ENCODE measurements at places on chromosomes 2 and 18.

DNA sequence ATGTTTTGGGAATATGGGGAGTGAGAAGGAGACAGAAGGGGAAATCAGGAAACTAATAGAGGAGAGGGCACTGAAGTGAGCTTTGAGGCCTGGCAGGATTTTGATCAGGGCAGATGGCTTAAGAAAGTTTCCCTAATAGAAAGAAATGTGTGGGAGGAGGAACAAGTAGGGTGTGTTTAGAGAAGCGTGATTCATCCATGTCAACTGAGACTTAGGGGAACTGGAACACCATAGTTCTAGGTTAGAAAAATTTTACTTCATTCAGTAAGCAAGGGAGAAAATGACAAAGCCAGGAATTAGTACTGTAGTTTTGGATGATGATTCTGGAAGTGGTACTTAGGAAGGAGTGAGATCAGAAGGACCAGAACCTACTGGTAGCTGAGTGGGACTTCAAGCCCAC is 296.0 kb downstream of the PLCL1 start:
- no peak for DNase-seq

GRCh38 chr2:238701341-238702206 is 146.3 kb upstream of the TWIST2 start:
- no peak for DNase-seq

- DNase-seq = no peak
Observed at GRCh38 chr18:39555496-39555895, 1989.9 kb upstream of the CELF4 start.

- DNase-seq = no peak
Observed at GRCh38 chr2:218255446-218255845, 5.4 kb upstream of the GPBAR1 start.

GRCh38 chr2:16315908-16316307 is 349.7 kb downstream of the CYRIA start:
- no peak for DNase-seq

- no peak for DNase-seq
Observed at GRCh38 chr2:212968284-212969081, 182.9 kb downstream of the IKZF2 start.

- DNase-seq = no peak
Observed at GRCh38 chr18:45890606-45891005, 65.1 kb downstream of the SIGLEC15 start.

GRCh38 chr2:1373830-1374229 is 39.4 kb upstream of the TPO start:
- no peak for DNase-seq

GRCh38 chr2:186632417-186632816 is 42.6 kb downstream of the ITGAV start:
- no peak for DNase-seq

DNA sequence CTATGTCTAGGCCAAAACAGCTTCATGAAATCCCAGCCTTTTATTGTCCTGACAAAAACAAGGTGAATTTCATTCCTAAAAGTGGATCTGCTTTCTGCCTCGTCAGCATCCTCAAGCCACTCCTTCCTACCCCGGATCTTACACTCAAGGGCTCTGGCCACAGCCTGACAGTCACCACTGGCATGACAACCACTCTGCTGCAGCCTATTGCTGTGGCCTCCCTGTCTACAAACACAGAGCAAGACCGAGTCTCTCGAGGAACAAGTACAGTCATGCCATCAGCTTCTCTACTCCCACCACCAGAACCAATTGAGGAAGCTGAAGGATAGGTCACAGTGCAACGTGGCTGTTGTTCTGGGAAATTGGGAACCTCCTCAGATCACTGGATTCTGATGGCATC is 106.1 kb downstream of the ICA1L start:
- no peak for DNase-seq

- DNase-seq = no peak
Observed at GRCh38 chr2:31240381-31241365, 6.7 kb downstream of the EHD3 start.

- DNase-seq = no peak
Observed at GRCh38 chr2:46409756-46410155, 69.6 kb upstream of the TMEM247 start.

GRCh38 chr18:49548229-49548636 is 13.6 kb upstream of the LIPG start:
- DNase-seq = no peak

DNA sequence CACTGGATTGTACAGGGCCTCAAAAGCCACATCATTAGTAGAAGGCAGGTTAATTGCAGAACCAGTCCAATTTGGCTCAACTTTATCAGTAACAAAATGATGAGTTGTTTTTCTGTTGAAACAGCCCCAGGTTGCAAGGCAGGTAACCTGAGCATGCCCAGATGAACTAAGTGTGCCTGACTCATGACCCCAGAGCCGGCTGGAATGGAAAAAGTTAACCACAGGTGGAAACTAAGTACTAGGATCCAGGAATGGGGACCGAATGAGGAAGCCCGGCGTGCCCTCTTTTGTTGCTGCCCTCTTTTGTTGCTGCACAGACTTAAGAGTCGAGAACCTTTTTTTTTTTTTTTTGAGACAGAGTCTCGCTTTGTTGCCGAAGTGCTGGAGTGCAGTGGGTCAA is 79.5 kb upstream of the YWHAQ start:
- no peak for DNase-seq

DNA sequence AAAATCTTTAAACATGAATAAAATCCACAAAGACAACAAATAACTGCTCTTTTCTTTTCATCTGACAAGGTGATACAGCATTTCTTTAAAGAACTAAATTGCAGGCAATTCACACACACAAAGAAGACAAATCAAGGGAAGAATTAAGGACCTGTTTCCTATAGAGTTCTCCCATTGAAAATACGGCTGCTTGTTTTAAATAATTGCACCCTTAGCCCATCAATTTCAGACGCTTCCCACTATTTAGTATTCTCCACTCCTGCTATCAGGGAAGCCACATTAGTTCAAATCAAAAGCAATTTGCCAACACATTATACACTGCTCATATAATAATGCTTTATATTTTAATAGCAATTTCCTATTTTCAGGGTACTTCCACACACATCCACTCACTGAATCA is 11.3 kb downstream of the CMPK2 start:
- no peak for DNase-seq

DNA sequence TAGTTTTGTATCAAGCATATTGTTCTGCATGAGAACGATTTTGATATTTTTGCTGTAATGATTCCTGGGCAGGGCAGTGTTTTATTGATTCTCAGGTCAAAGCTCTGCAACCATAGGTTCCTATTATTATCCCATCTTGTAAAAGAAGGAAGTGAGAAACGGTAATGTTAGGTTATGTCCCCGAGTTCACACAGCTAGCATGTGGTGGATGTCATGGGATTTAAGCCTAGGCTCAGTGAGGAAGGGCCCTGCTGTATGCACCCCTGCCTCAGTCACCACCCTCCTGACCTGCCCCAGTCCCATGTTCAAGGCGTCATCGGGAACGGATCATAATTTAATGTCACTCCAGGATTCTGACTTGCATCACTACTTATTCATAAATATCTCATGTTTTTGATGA is 10.7 kb downstream of the ACP1 start:
- no peak for DNase-seq

DNA sequence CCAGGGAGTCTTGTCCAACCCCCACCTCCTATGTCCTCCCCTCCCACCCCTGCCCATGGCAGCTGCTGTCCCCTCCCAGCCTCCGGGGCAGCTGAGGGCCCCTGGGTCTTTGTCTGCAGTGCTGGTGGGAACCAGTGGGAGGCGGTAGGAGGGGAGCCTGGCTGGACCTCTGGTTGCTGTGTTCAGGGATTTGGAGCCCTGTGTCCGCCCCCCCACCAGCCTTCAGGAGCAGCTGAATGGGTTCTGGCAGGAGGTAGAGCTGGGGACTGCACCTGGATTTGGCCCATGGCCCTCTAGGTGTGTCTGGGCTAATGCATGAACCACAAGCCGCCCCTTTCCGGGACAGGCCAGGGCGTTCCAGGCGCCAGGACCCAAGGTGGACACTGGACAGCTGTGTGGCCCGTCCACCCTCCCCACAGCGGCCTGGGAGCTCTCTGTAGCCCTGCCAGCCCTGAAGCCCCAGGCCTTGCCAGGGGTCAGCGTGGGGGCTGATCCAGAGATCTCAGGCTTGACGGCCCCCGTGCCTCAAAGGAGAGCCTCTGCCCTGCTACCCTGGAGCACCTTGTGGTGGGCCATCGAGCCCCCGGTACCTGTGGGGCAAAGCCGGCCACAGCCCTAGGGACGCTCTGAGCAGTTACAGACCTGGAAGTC is 25.4 kb downstream of the GPC1 start:
- no peak for DNase-seq

GRCh38 chr2:9975805-9976447 is 24.4 kb downstream of the GRHL1 start:
- no peak for DNase-seq

DNA sequence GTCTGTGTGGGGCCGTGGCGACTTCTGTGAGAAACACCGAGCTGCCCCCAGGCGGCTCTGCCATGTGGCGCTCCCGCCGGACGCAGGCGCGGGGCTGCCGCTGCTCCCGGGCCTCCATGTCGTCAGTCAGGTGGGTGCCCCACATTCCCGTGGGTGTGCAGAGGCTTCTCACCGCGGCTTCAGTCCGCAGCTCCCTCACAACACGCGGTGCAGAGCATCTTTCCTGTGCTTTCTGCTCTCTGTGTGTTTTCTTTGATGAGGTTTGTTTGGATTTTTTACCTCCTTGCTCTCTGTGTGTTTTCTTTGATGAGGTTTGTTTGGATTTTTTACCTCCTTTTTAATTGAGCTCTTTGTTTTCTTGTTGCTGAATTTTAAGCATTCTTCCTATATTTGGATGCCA is 13.0 kb downstream of the AQP12A start:
- no peak for DNase-seq

DNA sequence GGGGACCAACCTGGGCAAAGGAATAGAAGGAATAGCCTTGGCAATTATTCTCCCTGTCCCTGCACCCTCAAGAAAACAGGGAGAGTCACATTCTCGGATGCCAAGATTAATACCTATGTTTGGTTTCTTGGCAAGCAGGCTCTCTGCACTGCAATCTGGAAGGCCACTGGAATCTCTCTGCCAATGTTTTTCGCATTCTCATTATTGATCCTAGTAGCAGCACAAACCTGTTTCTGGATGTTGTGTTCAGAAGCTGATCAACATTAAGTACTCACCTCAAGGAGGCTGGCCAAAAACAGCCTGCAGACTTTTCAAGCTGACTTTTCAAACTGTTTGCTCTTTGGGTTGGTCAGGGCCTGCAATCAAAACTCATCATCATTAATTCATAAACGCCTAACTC is 62.2 kb downstream of the CLHC1 start:
- no peak for DNase-seq

DNA sequence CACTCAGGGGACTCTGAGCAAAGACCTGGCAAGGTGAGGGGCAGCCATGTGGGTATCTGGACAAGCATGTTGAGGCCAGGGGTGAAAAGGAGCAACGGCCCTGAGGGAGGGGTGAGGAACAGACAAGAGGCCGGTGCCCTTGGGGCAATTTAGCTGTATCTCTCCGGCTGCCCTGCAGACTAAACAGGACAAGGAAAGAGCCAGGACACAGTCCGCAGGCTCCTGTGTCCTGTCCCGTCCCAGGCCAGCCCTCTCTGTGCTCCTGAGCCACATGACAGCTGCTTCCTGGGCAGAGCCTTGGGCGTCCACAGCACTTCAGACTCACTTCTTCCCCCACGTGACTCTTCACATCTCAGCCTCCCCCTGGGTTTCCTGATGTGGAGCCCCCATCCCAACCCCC is 206.1 kb downstream of the KLHL29 start:
- no peak for DNase-seq

- DNase-seq = no peak
Observed at GRCh38 chr2:100692381-100692780, 127.6 kb upstream of the NPAS2 start.

DNA sequence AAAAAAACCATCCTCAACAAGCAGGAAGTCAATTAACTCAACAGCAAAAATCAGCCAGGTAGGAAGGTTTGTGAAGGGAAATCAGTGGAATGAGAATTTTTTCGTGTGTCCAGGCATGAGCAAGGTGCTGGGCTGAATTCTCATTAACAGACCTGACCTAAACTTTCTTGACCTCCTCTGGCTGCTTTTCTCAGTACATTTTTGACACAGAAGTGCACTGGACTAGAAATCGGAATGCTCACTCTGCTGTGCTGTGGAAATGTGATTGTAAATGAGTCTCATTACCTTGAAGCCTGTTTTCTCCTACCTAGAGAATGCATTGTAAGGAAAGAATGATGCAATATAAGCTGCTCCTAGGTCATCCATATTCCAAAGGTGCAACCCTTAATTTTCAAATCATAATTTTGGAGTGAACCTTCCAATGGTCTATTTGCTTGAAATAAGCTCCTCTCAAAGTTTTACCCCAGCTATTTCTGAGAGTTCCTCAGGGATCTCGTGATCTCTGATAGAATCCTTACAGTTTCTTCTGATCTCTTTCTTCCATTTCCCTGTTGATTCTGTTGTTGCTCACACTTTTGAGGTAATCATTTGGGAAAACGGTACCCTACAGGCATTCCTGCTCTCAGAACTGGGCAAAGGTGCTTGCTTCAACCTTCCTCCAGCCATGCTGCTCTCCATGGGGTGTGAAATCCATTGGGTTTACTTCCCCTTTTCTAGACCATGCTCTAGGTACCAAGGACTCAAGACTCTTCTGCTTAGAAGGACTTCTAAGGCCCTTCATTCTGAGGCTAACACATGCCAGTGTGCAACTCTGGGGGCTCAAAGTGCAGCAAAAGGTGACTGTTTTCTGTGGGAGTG is 104.9 kb upstream of the ITPRID2 start:
- no peak for DNase-seq

DNA sequence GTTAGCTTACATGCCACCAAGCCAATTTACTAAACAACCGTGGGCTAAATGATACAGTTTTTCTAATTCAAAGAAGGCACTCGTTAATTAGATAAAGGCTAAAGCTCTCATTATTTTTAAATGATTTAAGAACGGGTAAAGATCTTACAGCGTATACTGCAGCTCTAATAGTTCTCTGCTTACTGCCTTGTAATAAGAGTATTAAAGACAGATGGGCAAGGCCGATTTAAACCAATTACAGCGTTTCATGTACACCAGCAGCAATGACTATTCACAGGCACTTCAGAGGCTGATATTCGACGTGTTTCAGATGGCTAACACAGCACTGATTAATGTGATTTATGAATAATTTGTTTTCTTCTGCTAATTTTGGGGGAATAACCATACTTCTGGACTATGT is 259.3 kb downstream of the ZNF407 start:
- DNase-seq = no peak

GRCh38 chr18:34153711-34154110 is 71.0 kb downstream of the NOL4 start:
- DNase-seq = no peak

- DNase-seq = no peak
Observed at GRCh38 chr2:240388471-240389301, 46.8 kb upstream of the GPC1 start.

All from GM12892 (cell line).